ENCODE measurements at places on chromosomes 6 and 20. TPM values are rescaled to one million over a fixed set of nuclear protein-coding genes. Genes with fewer than 3 reads are reported as not detected.

The ECT2L gene
- total RNA-seq, result not detected

- DNase-seq, result no peak
These were observed 39.3 kb upstream of the TRAM2 start for GRCh38 chr6:52616059-52616690.

DNA sequence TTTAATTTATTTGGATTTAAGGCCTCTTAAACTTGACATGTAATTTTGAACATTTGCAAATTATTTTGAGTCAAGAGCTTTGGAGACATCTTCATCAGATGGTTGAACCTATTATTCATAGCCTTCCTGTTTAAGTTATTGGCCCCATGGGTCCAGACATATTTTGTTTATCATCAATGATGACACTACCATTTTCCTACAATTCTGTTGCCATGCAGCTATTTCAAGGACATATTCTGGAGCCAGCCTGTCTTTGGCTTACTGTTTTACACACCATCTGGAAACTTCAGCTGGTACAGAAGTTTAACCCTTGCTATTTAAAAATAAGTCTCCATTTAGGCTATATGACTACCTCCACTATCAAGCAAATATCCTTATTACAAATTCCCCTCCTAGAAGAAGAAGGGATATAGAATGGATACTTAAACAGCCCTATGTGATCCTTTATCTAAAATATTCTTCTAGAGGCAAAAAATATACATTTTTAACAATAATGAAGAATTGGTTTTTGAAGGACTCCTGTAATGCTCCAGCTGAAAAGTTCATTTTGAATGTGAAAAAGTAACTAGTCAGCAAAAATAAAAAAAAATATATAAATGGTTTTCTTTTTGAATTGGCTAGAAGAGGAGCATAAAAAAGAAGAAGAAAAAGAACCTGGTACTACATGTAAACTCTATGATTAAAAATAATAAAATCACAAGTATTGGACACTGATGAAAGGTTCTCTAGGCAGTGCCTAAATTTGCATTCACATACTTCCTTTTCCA is 544.0 kb upstream of the HS3ST5 start:
- DNase-seq, result no peak

DNA sequence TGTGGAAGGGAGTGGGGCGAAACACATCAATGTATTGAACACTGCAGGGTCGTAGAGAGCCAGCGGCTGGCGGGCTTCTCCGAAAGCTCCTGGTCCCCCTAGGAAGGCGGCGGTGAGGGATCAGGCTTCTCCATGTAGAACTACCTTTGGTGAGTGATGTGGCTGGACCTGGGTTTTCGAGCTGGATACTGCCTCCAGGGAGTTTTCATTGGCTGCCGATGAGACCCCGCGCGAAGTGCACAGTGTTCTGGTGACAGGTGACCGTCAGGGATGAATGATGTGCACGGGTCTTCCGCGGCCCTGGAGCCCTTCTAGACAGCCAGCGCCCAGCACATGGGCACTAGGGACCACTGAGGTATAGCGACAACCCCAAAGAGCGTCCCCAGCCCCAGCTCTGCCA is 16.4 kb downstream of the ABT1 start:
- no peak for DNase-seq

The ZBTB46 gene
- total RNA-seq, result 23.7 TPM

The UBD gene
- total RNA-seq, result not detected

DNA sequence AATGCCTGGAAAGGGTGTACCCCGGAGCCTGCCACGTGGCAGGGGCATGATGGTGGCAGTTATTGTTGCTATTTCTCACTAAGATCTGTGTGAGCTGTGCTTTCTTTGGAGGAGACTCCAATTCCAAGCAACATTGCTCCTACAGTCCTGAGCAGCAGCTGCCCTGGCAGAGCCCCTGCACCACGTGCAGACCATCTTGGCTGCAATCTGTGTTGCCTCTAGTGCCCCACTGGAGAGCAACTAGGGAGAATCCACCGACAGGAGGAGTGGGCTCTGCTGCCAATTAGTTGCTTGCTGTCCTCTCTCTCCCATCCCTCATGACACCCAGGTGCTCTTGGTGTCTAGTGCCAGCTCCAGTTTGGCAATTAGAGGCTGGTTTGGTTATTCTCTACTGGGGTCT is 116.0 kb downstream of the PXDC1 start:
- DNase-seq, result no peak

GRCh38 chr6:26382121-26382520 is 787 bp upstream of the BTN2A2 start:
- no peak for DNase-seq

The TXLNB gene
- 0.61 TPM for total RNA-seq

The EFCAB8 gene
- total RNA-seq, result not detected

GRCh38 chr6:158233214-158233795 is 65.2 kb downstream of the GTF2H5 start:
- no peak for DNase-seq

- DNase-seq, result no peak
These were observed 36.2 kb upstream of the ADTRP start for GRCh38 chr6:11814819-11815218.

The CDH22 gene
- not detected for total RNA-seq

The MTHFD1L gene
- total RNA-seq, result 67.6 TPM

The GCM1 gene
- 0.16 TPM for total RNA-seq

The OTOR gene
- not detected for total RNA-seq

The HSF2 gene
- total RNA-seq, result 31.8 TPM

DNA sequence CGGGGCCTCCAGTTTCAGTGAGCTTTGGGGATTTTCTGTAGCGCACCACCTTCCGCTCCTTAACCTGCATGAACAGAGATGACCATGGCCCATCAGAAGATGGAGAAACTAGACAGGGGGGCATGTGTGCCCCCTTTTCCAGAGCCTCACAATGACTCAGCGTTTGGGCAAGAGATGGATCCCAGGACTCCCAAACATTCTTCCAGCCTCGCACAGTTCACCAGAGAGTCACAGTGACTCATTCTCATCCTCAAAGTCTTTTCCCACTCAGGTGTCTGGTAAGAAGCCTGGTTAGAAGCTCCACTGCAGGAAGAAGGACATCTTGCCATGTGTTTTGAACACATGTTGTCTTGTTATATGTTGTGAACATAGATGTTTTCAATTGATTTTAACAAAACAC is 76.2 kb upstream of the FRMD1 start:
- DNase-seq, result no peak

GRCh38 chr20:61236713-61237112 is 15.3 kb upstream of the CDH4 start:
- DNase-seq, result no peak

DNA sequence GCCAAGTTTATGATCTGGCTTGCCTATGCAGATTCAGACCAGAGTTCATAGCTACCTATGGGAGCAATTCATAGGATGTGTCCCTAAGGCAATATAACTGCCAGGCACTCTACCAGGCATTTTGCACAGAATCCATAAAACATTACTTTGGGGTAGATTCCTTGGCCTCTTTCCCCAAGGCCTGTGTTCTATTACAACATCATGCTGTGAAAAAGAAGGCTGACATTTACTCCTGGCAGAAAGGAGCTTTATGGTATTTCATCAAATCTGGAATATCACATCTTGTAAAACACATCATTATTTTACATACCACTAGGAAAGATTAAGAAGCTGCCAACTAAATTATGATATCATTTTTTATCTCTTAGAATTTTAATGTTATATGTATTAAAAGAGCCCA is 287.0 kb upstream of the MARCKS start:
- no peak for DNase-seq

DNA sequence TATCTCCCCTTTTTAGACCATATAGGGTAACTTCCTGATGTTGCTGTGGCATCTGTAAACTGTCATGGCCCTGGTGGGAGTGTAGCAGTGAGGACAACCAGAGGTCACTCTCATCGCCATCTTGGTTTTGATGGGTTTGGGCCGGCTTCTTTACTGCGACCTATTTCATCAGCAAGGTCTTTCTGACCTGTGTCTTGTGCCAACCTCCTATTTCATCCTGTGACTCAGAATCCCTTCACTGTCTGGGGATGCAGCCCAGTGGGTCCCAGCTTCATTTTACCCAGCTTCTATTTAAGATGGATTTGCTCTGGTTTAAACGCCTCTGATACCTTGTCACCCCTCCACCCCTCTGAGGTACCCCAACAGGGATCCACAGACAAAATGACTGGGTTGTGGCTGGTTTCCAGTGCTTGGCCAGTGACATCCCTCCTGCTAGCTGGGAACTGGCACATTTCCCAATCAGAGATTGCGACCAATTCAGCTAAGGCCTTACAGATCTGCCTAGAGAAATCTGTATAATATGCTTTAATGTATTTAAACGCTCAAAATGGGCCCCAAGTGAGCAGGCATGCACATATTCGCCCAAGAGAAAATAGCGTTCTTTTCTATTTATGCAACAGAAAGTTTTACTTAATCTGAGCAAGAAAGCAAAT is 315.6 kb upstream of the QKI start:
- no peak for DNase-seq

DNA sequence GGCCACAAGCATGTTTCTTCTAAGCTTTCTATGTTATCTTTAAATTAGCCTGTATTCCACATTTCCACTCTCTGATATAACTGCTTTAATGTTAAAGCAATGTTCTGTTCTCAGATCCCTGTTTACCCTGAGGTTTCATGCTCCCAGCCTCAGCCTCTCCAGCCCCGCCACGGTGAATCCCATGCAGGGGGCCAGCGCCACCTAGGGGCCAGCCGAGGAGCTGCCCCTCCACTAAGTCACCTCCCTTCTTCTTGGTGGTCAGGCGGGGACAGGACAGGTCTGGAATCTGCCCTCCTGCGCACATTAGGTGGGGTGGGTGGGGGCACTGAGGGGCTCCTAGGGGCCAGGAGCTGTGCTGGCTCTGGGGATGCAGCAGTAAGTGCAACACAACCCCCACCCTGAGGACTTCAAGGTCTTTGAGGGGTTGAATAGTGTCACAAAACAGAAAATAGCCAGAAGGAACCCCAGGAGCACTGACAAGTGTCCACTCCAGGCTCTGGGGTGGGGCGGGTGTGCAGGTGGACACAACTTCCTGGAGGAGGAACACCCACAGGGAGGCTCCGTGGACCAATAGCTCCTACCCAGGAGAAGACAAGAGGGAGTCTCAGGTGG is 61.6 kb downstream of the RAB44 start:
- DNase-seq, result peak; percentile 92

DNA sequence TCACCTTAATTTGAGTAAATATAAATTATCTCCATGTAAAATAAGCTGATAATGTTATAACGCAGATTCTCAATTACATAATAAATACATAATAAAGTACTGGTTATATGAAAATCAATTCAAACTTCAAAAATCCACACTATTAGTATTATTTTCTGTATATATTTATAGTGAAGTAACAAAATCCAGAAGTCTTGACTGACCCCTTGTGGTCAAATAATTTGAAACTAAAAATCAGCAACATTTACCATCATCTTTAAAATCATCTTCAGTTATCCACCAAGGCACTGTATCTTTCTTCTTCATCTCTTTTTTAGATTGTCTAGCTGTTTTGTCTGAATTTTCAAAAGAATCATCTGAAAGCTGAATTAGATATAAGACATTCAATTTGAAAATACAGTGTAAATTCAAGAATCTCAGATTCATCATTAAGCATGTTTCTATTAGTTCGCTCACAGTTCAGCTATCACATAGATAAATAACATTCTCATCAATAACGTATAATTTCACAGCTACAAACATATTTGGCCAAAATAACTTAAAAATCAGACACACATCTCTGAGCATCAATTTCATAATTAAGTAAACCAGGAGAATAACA is 6.5 kb downstream of the CEP162 start:
- no peak for DNase-seq

GRCh38 chr20:19009081-19009688 is 195.6 kb downstream of the SCP2D1 start:
- DNase-seq, result no peak

- no peak for DNase-seq
These were observed 57.5 kb upstream of the NFATC2 start for GRCh38 chr20:51600016-51600420.

DNA sequence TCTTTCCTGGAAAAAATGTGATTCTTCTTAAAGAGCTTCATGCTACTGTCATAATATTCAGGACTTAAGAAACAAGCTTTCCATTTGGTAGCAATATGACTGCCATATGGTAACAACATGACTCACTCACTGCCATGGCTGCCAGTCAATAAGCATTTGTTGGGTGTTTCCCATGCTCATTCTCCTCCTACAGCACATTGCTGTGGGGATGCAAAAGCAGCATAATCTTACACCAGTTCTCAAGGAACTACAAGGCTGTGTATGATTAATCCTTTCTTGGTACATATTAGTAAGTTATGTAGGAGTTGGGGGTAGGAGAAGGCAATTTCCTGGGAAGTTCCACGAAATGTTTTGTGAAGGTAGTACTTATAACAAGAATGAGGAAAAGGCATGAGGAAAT is 76.7 kb downstream of the CEP162 start:
- DNase-seq, result no peak

- DNase-seq, result no peak
These were observed 21.0 kb downstream of the TCF15 start for GRCh38 chr20:588932-589672.
